ENCODE measurements at places on chromosomes 6 and 20.

DNA sequence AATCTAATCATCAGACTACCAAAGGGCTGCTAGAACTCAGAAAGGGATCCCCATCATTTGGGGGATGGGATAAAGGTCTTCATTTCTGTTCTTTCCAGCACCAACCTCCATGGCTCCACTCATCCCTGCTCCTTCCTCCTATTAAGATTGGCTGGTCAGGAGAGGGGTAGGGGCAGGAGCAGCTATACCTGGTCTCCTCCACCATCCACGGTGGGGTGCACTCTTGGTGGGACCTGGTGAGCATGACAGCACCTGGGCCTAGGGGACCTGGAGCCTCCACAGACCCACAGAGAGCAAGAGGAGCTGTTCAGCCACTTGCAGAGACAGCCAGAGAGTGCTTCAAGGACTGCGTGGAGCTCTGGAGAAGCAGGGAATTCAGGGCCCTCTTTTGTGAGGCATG, 6.1 kb upstream of the ULBP2 start:
- no peak for DNase-seq

DNA sequence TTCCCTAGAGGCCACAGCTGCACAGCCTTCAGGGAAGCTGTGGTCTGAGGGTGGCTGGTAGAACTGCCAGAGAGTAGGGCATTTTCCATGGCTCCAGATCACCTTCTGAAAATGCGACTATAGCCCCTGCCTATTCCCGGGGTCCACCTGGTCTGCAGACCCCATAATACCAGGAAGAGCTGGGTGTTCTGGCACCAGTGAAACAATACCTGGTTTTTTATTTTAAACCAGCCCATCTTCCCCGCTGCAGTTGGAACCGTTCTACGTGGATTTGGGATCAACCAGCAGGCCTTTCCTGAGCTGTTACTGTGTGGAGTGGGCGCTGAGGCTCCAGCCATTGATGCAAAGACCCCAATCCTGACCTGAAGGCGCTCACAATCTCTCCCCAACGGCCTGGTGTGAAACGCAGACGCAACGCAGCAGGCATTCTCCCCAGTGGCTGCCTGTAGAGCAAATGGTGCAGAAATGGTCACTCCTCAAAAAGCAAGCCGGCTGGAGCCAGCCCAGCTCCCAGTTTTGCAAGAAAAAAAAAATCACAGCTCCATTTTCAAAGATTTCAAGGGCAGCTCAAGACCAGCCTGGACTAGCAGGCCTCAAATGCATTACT, 11.3 kb downstream of the NPEPL1 start:
- DNase-seq = no peak

- DNase-seq = no peak
These were observed 33.7 kb upstream of the PAQR8 start for GRCh38 chr6:52328303-52328662.

DNA sequence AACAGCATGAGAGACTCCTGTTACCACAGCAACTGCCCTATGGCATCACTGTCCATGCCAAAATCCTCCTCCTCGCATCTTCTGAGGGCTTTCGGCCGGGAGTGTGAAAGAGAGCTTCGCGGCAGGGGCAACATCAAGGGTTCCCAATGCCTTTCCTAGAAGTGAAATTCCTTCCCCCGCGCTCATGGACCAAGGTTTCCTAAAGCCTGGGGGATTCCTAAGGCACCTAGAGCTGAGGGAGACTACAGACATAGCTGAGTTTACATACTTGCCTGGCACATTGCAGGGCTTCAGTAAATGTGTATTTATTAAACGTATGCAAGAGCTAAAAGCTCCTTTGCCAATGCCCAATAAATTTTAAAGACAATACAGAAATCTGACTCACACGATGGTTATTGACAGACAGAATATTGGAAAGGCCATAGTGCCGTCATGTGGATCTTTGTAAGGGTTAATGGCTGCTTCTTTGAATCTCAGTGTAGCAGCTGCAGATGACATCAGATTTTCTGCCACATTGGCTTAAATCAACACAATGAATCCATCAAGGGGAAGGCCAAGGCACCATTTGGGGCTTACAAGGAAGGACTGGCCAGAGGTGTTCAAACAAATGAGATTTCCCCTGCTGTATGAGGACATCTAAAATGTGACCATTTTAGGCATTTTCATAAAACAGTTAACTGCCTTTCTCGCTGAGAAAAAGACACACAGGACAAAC, 281.2 kb upstream of the JARID2 start:
- no peak for DNase-seq

DNA sequence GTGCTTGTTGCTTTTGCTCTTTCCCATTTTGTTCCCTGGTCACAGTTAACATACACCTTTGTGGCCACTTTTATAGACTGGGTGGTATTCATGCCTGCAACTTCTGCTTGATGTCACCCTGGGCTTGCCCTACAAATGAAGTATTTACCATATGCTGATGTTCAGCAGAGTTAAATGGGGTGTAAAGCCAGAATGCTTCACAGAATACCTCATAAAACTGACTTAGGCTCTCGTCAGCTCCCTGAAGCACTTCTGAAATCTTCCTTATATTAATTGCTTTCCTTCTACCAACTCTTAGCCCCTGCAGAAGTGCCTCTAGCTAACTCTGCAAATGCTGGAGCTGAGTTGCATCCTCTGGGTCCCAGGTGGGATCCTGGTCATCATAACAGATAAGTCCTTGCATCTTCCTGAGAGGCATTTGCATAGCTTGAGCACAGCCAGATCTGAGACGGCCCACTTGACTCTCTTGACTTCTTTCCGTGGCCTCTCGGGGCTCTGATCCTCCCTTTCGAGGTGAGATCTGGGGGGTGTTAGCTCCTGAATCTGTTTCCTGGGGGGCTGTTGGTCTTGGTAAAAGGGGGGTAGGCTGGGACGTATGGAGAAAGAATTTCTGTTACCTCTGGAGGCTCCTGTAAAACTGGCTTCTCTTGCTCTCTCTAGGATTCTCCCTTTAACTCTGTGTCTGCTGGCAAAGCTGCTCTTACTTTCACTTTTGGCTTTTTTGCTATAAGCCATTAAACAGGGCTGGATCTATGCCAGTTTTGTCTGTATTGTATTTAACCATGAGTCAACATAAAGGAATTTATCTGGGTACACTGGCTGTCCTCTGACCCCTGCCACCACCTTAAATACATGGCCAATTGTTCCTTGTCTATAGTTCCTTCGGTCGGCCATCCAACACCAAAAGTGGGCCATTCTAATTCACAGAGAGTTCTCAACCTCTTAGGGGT, 223.0 kb upstream of the SYNCRIP start:
- no peak for DNase-seq

DNA sequence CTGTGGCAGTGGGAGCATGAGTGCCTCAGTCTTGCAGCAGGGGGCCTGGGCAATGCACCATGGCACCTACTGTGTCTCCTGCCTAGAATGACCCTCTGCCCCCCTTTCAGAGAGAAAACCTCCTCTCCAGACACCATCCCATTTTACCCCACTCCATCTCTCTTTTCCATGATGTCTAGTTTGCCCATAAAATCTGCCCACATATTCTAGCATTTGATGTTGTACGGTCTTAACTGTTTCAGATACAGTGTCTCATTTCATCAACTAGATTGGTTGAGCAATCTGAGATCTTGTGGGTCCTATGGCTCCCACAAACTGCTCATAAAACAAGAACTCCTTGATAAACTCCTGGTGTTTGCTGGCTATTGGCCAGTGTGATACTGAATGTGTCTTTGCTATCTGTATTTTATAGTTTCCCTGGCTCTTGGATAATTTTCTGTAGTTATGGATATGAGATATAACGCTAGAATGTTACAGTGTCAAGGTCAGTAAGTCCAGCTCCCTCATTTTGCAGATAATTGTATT, 8.1 kb downstream of the PNPLA1 start:
- DNase-seq = no peak

DNA sequence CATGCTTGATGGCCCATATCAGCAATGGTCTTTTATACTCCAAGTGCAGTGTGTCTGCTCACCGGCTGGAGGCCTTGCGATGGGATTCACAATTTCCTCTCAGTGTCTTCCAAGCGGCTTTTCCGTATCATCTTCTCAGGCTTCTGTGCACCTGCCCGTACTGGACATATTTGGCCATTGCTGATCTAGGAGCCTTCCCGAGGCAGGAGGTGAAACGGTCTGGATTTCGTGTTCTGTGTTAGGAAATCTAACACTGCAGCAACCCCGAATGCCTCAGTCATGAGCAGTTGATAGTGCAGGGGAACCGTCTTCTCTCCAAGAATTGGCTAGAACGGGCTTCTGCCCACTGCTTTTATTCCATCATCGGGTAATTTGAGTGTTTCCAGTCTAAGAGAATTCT, 60.5 kb downstream of the PPP1R14C start:
- DNase-seq = no peak

GRCh38 chr6:14467591-14467990, 350.0 kb downstream of the CD83 start:
- no peak for DNase-seq

- no peak for DNase-seq
These were observed 168.4 kb upstream of the UST start for GRCh38 chr6:148578489-148578814.

GRCh38 chr20:60882836-60883235, 369.2 kb upstream of the CDH4 start:
- DNase-seq = no peak

DNA sequence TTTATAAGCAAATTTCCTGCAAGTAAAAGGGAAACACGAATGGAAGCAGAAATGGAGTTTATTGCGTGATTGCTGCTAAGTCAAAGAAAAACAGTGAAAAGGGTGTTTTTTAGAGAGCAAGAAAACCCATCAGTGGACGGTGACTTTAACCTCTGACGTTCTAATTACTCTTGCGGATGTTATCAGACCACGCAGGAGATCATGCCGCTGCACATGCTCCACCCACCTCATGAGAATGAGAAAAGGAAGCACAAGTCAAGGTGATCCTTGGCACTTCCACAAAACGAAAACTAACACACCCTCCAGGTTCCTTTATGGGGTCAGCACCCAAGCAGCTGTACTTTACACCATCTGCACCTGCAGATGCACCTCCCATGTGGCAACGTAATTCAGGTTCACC, 45.0 kb downstream of the LYRM4 start:
- DNase-seq = no peak

- no peak for DNase-seq
These were observed 143.8 kb downstream of the STXBP5 start for GRCh38 chr6:147347882-147348575.

GRCh38 chr6:14831937-14832336, 413.9 kb upstream of the JARID2 start:
- no peak for DNase-seq

DNA sequence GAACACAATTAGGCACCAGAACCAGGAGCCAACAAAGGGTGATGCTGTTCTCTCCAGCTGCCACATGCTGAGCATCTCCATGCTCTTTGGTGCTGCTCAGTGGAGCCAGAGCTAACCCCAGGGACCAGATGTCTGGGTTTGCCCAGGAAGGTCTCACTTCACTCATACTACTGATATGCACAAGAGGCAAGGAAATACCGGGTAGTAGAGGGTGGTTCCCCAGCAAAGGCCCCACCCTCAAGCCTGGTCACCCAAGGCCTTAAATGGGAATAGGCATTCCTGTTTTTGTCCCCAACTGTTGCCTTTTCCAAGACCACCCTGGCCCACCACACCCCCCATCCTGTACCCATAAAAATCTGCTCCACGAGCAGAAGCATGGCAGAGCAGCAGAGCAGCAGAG, 204.5 kb upstream of the TAB2 start:
- DNase-seq = no peak

DNA sequence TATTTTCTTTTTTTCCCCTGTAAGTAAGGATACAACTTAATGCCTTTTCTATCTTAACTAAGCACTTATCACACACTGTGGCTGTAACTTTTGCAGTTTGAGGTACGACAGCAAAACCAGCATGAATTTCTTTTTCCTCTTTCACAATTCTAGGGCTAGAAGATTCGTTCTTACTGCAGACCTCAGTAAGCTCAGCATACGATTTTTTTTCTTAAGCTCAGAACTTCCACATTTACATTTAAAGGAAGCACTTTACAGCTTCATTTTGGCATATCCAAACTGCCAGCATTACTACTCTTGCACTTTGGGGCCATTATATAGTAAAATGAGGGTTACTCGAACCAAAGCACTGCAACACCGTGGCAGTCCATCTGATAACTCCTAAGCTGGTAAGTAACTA, 889 bp upstream of the CHMP4B start:
- DNase-seq = no peak

DNA sequence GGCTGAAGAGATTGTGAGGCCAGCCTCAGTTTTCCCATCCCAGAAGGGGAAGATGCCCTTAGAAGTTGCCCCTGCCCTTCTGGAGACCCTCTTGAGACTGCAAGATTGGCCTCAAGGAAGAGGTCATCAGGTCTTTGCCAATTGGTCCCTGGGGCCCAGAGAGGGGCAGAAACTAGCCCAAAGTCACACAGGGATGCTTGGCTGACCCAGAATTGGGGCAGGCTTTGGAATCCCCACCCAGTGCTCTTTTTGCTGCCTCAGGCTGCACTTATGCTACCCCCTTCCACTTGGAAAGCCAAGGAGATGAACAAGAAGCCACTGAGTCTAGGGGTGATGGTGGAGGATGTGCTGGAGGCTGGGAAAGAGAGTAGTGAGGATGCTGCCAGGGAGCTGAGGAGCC, 24.9 kb upstream of the FKBP1A start:
- no peak for DNase-seq

- no peak for DNase-seq
These were observed 28.4 kb downstream of the ZMYND8 start for GRCh38 chr20:47328129-47328528.

GRCh38 chr6:132491303-132491702, 21.6 kb downstream of the STX7 start:
- no peak for DNase-seq

- no peak for DNase-seq
These were observed 470.2 kb downstream of the ADGRB3 start for GRCh38 chr6:69105288-69105687.

DNA sequence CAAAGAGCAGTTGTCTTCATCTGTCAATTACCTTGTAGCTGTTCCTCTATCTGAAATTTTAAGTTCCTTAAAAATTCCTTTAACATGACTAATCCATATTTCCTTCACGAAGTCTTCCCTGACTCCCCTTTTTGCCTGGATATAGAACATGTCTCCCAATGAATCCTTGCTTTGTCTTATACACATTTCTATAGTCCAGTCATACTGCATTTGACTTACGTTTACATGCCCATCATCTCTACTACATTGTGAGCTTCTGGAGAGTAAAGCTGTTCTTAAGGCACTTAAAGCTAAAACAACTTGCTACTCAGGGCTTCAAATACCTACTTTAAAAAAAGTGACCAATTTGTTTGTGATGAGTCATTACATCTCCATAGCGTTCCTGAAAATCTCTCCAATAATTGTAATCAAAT, 4.9 kb downstream of the REV3L start:
- no peak for DNase-seq

DNA sequence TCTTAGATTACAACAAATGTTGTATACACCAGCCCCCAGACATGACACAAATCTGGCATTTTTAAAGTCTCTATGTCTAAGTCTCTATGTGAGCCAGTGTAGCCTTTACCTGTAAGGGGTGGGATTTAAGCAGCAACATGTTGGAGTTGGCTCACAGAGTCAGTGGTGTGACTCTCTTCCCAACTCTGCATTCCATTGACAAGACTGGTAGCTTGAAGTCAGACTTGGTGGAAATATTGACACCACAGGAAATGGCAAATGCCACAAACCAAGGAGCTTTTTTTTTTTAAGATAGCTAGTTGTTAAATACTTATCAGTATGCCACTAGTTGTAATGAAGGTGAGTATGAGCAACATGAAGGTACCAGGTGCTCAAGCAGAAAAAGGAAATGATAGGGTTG, 103.1 kb upstream of the SMLR1 start:
- DNase-seq = no peak

GRCh38 chr6:144104898-144105487, 9.6 kb upstream of the SF3B5 start:
- no peak for DNase-seq

GRCh38 chr20:58705208-58705926, 12.8 kb downstream of the NPEPL1 start:
- DNase-seq = peak; percentile 49

- DNase-seq = no peak
These were observed 18.5 kb downstream of the BACH2 start for GRCh38 chr6:90278129-90278528.
